ENCODE measurements at places on chromosomes 7 and 10. TPM values are rescaled to one million over a fixed set of nuclear protein-coding genes. Genes with fewer than 3 reads are reported as not detected.

GRCh38 chr7:43785420-43785819, 26.9 kb downstream of the BLVRA start:
- H3K27me3 ChIP-seq = no peaks in the 10 kb centered on the region
- peaks cover 5% of the 10 kb centered on the region for H3K36me3 ChIP-seq
- H3K4me1 ChIP-seq = peaks cover 19% of the 10 kb centered on the region

- H3K4me3 ChIP-seq = no peak overlapping the region
- no peaks in the 10 kb centered on the region for H3K27me3 ChIP-seq
- H3K36me3 ChIP-seq = no peaks in the 10 kb centered on the region
Measured at GRCh38 chr10:44397476-44398225, 12.8 kb upstream of the CXCL12 start.

- no peak overlapping the region for H3K27ac ChIP-seq
- no peak for DNase-seq
- no peak overlapping the region for H3K4me3 ChIP-seq
- H3K4me1 ChIP-seq = no peaks in the 10 kb centered on the region
- no peaks in the 10 kb centered on the region for H3K27me3 ChIP-seq
Measured at GRCh38 chr10:120586471-120586872, 129.4 kb downstream of the PLPP4 start.

DNA sequence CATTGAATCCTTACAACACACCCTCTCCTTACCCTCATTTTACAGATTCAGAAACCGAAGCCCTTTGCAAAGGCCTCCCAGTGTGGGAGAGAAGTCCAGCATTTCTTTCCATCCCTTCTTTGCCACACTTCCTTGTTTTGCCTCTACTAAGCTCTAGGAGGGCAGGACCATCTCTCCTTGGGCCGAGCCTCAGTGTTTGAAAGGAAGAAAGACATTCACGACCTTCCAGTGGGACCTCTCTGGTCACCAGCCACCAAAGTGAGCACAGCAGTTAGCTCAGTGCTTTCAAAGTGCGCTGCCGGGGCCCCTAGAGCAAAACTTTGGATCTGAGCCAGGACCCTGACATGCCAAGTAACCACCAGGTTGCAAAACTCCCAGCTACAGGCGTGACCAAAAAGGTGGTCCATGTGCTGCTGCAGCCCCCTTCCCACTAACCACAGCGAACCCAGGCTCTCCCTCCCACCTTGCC, 12.4 kb downstream of the CTBP2 start:
- peaks cover 3% of the 10 kb centered on the region for H3K27me3 ChIP-seq
- no peak for DNase-seq
- H3K36me3 ChIP-seq = no peaks in the 10 kb centered on the region
- no peak overlapping the region for H3K27ac ChIP-seq

DNA sequence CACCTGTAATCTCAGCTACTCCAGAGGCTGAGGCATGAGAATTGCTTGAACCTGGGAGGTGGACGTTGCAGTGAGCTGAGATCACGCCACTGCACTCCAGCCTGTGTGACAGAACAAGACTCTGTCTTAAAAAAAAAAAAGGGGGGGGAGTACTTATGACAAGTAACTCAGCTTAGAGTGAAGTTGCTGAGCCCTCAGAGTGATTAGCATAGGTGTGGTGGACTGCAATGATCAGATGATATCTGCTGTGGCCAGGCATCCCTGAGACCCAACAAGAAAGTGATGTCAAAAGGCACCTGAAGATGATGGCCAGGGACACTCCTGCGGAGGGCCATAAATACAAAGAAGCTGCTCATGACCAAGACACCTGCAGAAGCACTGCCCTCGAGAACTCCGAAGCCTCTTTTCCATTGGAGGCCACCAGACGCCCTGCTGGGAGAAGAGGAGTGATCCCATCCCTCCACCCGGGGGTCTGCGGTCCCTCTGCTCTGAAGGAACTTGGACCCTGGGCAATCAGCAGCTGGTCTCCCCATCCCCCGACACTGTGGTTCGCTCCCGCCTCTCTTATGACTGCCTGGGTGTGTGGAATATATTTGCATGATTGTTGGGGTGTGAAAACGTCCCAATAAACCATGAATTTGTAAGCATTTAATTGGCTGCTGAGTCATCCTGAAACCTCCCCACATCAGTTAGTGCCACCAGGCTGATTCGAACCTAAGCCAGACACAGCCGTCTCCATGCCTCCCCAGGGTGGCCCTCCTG, 46.0 kb downstream of the RASGEF1A start:
- H3K4me1 ChIP-seq = peaks cover 5% of the 10 kb centered on the region
- no peaks in the 10 kb centered on the region for H3K27me3 ChIP-seq
- DNase-seq = no peak
- H3K36me3 ChIP-seq = no peaks in the 10 kb centered on the region
- H3K27ac ChIP-seq = no peak overlapping the region

The MSS51 gene
- total RNA-seq = 6.2 TPM

Measured in CD4-positive, alpha-beta memory T cell (primary cell).